ENCODE measurements at places on chromosomes 5 and 9.

- no peak for DNase-seq
These were observed 115.4 kb downstream of the KIF4B start for GRCh38 chr5:155128786-155129512.

- no peak for DNase-seq
These were observed 14.0 kb downstream of the PRUNE2 start for GRCh38 chr9:76891874-76892273.

GRCh38 chr9:34502891-34503290 is 19.9 kb downstream of the ENHO start:
- no peak for DNase-seq

DNA sequence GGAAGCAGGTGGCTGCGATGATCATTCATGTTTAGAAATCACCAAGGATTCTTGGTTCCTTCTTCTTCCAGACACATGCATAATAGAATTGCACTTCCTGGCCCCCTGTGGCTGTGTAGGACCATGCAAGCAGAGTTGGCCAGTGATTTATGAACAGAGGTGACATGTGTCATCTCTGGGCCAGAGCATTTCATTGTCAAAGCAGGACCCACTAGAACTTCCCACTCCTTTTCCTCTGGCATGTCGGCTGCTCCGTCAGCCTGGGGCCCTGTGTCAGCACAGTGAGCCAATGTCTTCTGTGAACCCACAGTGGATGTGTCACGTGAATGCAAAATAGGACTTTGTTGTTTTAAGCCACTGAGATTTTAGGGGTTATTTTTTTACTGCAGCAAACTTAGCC is 59.2 kb downstream of the HSD17B3 start:
- DNase-seq = no peak

GRCh38 chr5:565782-566440 is 41.7 kb upstream of the SLC9A3 start:
- DNase-seq = no peak

GRCh38 chr5:137395011-137395755 is 103.9 kb downstream of the SPOCK1 start:
- DNase-seq = no peak

GRCh38 chr9:72554221-72554641 is 32.8 kb downstream of the TMC1 start:
- no peak for DNase-seq

GRCh38 chr5:131224387-131225201 is 39.3 kb upstream of the CDC42SE2 start:
- DNase-seq = peak; percentile 25

- peak; percentile 42 for DNase-seq
These were observed 47.4 kb downstream of the P4HA2 start for GRCh38 chr5:132180134-132180745.

DNA sequence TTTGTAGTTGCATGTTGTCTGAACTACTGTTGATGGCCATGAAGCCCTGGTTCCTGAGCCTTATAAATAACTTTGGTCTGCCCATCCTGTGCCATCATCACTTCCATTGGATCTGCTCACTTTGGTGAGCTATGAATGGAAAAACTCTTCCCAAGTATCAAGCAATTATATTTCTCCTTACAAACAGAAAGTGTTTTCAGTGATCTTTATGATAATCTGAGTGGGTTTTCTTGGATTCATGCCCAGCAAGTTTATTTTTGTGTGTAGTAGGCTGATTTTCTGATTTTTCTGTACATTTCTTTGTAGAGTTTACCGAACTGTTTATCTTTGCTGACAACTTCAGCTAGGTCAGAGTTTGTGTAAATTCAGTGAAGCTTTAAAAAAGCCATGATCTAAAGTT is 31.0 kb downstream of the CAMK4 start:
- DNase-seq = no peak

DNA sequence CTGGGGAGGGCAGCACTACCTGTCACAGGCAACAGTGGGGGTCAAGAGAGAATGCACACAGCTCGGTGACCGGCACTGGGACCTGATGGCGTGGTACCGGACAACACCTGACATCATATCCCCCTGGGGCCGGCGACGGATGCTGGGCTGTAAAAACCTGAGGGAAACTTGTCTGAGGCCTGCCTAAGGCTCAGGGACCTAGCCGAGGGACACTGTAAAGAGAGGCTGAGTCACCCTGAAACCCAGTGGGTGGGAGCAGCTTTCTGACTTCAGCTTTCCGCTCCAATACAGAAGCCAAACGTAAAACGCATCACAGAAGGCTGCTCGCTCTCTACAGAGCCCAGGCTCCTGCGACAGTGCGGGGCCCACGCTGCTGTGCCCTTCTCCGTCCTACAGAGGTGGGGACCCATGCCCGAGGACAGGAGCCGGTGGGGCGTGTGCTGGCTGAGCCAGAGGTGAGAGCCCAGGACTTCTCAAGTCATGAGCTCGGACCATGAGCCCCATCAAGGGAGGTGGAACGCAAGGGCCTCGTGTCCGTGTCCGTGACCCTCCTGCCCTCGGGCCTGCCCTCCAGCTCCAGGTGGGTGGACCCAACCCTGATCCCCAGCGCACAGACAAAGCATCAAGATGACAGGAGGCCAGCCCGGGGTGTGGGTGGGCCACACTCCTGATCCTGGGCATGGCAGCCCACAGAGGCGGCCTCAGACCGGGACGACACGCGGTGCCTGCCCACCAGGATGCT is 5.3 kb downstream of the RALGDS start:
- DNase-seq = peak; percentile 89

- DNase-seq = no peak
These were observed 231.1 kb upstream of the NUDT12 start for GRCh38 chr5:103793595-103794182.

GRCh38 chr5:56309262-56309826 is 76.2 kb upstream of the ANKRD55 start:
- no peak for DNase-seq

- DNase-seq = no peak
These were observed 122.3 kb upstream of the PITX1 start for GRCh38 chr5:135156337-135156714.

DNA sequence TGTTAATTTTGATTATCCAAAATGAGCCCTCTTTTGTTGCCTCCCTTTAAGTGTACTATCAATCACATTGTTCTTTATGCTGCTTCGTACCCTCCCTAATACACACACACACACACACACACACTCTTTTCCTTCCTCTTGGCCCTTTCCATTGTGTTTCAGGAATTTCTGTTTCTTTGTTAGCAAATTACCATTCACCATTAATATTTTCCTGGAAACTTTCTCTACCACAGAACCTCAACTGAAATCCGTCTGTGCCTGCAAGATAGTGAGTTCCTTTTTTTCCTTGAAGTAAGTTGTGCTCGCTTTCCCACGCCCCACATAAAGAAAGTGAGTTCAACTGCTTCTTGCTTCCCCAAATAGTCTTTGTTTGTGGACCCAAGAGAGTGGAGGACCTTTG is 61.8 kb downstream of the SMIM15 start:
- DNase-seq = no peak

DNA sequence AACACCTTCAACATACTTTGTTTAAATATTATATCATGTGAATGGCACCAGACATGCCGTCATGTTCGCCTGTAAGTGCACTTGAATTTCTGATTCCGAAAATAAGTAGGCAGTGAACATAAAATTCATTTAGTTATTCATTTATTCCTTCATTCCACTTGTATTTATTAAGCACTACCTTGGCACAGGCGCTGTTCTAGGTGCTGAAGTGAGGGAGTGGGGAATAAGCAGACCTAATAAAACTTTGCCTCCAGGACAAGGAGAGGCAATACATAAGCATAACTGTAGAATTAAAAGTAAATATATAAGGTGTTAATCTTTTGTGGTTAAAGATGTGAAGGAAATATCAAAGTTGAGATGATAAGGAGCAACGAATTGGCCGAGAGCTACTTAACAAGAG is 297.4 kb downstream of the TENT4A start:
- DNase-seq = no peak

GRCh38 chr9:2285416-2286332 is 270.5 kb downstream of the SMARCA2 start:
- no peak for DNase-seq

- DNase-seq = no peak
These were observed 21.5 kb downstream of the SHB start for GRCh38 chr9:38047301-38048251.

DNA sequence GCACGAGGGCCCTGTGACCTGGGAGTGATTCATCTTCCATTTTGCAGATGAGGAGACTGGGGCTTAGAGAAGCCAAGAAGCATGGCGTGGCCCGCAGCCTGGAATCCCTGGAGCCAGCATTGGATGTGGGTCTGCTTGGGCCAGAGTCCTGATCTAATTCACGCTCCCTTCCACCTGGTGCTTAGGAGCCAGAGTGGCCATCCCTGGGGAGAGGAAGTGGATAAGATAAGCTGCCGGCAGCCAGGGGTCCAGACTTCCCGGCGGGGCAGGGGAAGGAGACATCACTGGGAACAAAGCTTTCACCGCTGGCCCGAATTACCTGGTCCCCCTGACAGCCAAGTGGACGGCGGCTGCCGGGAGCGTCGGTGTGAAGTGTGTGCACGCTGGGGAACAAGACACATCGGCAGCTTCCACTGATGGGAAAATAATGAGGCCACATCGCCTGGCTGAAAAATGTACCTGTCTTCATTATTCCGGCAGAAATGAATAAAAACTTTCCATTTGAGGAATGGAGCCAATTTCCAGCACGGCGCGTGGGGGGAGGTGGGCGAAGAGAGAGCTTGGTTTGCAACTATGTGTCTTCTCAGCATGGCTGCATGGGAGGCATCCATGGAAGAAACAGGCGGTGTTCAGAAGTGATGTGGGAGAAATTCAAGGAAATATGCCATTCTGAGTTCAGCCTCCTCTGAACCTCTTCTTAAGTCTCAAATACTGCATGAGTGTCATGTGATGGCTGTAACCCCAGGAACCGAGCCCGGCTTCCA is 78.5 kb downstream of the OLFM1 start:
- DNase-seq = no peak

DNA sequence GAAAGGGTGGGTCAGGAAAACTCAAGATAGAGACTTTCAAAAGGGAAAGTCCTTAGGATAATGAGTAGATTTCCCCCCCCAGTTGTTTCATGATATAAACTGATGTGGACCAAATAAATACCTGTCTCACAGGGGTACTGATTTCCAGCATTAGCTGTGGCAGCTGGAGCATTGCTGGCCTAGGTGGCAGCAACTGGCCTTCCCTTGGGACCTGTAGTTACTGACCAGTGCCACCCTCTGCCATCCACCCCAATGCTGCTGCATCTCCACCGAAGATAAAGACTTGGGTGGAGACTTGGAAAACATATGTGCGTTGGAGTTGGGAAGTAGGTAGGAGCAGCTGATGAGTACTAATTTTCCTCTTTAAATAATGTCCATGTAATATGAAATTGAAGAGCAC is 71.8 kb downstream of the SYK start:
- no peak for DNase-seq

DNA sequence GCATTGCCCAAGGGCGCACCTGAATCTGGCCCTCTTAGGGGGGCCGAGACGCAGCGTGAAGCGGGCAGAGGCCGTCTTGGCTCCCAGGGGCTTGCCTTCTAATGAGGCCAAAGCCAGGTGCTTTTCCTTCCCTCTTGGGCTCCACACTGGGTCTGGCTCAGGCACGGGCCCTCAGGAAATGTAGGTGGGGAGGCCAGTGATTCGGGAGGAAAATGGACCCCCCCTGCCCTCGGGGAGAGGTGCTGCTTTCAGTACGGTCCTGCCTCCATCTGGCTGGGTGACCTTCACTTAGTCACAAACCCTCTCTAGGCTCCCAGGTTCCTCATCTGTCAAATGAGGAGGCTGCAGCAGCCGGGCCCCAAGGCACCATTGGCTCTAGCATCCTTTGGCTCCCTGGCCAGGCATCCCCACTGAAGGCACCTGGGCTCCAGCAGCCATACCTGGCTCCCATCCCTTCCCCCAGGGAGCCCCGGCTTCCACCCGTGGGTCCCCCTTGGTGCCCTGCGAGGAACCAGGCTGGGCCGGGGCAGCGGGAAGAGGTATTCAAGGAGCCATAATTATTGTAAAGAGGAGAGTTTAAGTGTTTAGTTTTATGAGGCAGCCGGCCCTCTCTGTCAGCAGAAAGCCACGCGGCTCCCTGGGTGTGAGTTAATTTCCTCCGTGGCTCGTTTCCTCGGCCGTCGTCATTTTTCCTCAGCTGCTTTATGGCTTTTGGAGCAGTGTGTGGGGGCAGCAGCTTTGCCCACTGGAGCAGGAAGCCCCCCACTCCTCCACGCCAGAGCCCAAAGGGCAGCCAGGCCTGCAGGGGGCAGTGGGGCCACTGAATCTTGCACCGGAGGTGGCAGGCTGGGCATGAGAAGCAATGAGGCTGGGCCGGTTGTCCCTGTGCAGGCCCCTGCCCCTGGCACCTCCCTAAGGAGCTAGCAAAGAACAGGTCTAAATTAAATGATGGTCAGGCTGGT is 24.9 kb upstream of the UNC5A start:
- DNase-seq = no peak

- no peak for DNase-seq
These were observed 69.5 kb upstream of the HAND1 start for GRCh38 chr5:154547551-154547950.

GRCh38 chr5:79886925-79887655 is 104.0 kb downstream of the MTX3 start:
- no peak for DNase-seq

DNA sequence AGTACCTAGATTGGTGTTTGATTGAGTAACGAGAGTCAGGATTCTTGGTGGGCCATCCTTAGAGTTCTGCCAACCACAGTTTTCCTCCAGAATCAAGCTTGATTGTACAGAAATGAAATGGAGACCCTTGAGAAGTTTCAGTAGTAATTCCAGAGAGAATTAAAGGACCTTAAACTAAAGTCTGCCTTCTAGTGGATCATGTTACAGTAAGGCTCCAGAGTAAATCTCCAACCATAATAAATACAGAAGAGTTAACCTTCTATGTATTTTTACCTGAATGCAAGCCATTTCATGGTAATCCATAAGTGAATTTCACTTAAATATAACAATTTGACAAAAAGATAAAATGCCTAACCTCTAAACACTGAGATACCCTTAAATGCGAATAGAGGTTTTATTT is 53.0 kb upstream of the CNTLN start:
- no peak for DNase-seq
